ENCODE measurements at places on chromosomes 2 and 18.

GRCh38 chr2:95266781-95267430 lies 7.3 kb upstream of the PROM2 start:
- DNase-seq: no peak

DNA sequence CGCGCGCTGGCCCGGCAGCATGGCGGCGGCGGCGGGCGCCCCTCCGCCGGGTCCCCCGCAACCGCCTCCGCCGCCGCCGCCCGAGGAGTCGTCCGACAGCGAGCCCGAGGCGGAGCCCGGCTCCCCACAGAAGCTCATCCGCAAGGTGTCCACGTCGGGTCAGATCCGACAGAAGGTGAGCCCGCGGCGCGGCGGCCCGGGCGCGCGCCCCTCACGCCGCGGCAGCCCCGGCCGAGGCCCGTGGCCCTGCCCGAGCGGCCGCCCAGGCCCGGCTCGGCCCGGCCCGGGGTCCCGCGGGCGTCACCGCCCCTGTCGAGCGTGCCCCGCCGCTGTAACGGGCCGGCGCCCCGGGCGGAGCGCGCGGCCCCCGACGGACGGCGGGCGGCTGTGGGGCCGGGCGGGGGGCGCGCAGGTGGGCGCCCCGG lies 218 bp downstream of the DGKD start:
- no peak for DNase-seq

DNA sequence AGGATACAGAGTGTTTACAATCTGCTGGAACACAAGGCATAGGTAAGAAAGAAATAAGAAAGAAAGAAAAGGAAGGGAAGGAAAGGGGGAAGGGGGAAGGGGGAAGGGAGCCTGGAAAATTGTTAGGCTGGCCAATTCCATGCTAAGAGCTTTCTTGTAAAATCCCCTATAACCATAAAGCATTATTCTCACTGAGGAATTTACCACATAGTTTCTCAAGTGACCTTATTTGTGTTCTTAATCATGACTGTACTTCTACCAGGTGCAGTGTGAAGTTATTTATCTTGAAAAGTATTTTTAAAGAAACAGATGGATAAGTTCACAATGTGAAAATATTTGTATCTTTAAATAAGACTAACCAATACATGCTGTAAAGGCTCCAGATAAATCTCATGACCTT lies 39.2 kb upstream of the KIDINS220 start:
- DNase-seq: no peak

DNA sequence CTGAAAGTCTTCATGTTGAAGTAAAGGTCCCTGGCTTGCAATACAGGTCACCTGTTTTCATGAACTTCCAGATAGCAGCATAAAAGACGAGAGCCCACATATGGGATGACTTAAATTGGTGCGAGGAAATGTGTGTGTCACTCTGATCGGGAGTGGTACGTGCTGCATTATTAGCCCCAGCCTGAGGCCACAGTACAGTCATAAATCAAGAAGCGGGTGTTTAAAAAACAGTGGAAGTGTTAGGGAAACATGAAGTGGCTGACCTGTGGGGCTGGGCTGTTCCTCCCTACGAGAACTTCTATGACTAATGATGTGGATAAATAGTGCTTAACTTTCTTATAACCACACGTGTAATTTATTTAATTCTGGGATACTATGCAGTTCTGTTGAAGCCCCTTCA lies 24.4 kb downstream of the RDH14 start:
- no peak for DNase-seq

DNA sequence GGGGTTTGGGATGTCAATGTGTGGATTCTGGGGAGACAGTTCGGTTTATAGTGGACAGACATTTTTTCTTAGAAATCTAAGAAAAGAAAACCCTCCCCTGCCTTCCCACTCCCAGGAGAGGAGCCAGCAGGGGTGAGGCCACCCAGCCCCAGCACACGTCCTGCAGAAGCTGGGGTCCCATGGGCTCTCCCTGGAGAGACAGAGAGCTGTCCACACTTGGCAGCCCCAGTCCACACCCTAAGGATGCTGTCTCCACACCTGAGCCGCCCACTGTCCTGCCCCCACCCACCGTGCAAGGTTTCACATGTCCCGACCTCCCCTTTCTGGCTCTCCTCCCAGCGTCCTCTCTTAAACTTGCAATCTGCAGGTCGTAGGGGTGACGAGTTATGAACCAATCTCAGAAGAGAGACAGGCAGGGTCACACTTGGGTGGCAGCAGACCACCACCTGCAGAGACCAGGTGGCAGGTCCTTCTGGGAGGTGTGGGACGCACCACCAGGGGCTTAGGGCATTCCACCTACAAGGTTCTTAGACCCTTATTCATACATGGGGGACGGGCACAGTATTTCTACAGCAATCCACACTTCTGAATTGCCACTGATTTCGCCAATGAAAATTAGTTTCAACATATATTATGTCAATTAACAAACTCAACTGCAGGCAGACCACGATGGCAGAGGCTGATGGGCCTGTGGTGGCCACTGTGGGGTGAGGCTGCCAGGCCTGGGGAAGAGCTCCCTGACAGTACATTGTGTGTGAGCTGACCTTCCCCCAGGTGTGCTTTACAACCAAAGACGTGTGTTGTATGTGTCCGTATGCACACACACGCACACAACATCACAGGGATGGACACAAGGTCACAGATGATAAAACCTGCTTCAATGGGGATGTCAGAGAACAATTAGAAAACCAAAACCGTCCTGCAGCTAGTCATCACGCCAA lies 158.5 kb downstream of the TPO start:
- DNase-seq: peak; percentile 79
